ENCODE measurements at places on chromosomes 6 and 20.

GRCh38 chr20:17343656-17344452, 117.0 kb downstream of the PCSK2 start:
- no peak for DNase-seq

GRCh38 chr20:12575352-12576095, 433.2 kb upstream of the SPTLC3 start:
- DNase-seq, result no peak

GRCh38 chr6:40400738-40401137, 186.4 kb downstream of the LRFN2 start:
- DNase-seq, result no peak

GRCh38 chr6:155861821-155862220, 406.2 kb upstream of the NOX3 start:
- no peak for DNase-seq

DNA sequence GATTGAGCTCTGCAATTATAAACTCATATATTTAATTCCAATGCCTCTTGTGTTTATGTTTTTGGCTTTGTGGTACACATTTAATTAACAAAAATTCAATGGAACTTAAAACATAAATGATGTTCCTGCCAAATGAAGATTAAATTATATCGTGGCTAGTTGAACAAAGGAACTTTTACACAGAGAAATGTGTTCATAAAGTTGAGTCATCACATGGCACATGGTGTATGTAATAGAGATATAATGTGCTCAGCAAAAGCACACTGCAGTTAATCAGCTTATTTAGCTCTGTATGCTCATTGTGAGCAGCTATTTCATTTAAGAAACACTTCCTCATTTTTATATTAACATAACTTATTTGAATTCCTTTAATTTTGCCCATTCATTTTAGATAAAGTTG, 1295.6 kb upstream of the CITED2 start:
- no peak for DNase-seq

DNA sequence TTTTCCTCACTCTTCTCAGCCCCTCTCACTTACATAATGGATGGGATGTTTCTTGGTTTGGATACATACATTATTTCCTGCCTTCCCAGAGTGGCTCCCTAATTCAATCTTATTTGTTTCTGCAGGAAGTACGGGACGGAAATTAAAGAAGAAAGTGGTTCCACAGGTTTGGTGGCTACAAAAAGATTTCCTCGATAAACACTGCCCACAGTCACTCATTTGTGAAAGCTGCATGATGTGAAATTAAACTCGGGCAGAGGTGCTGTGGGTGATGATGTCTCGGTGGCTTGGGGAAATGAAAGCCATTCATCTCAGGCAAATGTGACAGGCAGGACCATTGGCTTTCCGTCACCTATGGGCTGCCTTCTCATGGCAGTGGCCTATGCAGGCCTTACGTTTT, 119.5 kb upstream of the KCNG1 start:
- no peak for DNase-seq

GRCh38 chr6:100366419-100366818, 98.3 kb downstream of the SIM1 start:
- no peak for DNase-seq

DNA sequence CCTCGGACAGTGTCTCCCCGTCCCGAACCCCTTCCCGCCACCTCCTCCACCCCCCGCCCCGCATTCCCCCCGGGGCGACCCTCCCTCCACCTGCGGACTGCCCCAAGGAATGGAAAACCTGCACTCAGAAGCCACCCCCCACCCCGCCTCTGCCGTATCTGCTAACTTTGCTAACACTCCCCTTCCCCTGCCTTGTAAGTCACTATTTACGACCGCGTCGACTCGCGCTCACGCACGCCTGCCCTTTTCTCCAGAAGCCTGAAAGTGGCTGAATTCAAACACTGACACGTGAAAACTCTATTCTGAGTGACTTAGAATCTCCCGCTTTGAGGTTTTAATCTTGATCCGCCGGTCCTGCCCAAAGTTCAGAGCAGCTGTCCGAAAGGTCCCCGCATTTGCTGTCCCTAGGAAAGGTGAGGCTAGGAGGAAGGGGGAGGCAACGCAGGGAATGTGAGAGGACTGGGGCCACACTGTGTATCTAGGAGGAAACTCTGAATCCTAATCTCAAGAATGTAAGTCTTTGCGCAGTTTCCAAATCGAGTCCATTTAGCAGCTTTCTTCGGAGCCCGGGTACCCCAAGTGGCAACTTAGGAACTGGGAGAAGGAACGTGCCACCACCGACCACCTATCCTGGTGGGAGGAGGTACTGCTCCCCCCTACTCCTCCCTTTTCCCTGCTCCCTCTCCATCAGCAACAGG, 9.3 kb upstream of the POU3F2 start:
- DNase-seq, result no peak

DNA sequence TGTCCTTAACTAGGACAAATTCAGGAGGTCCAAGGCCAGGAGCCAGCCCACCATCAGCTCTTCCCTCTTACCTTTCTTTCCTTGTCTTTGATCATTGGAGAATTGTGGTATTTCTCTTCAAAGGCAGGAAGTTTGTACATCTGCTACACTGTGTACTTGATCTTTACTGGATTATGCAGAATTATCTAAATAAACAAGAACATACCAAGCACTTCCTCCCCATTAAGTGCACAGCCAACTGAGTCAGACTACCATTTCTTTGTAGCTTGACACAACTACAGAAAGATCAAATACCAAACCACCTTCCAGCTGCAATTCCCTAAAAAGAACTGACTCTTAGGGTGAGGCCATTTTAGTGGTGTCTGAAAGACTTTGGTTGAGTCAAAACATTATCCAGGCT, 195.1 kb downstream of the HDGFL1 start:
- no peak for DNase-seq

- no peak for DNase-seq
Observed at GRCh38 chr20:32357375-32357868, 709 bp upstream of the ASXL1 start.

Measured in GM10248 (cell line).